ENCODE measurements at places on chromosomes 16 and 17. TPM values are rescaled to one million over a fixed set of nuclear protein-coding genes. Genes with fewer than 3 reads are reported as not detected.

The CLEC3A gene
- not detected for total RNA-seq

The HBM gene
- total RNA-seq: not detected

The UBFD1 gene
- total RNA-seq: 35.1 TPM

The PRSS8 gene
- total RNA-seq: not detected

The MT1G gene
- not detected for total RNA-seq

The KRT27 gene
- total RNA-seq: not detected

The MPDU1 gene
- total RNA-seq: 59.0 TPM

The ITGA2B gene
- total RNA-seq: 0.23 TPM

The HSD17B1 gene
- 8.9 TPM for total RNA-seq

The SLC13A2 gene
- total RNA-seq: not detected

The SLC6A2 gene
- total RNA-seq: not detected

The PRAC1 gene
- total RNA-seq: not detected

The WNK4 gene
- 0.12 TPM for total RNA-seq

The MFAP4 gene
- total RNA-seq: 11.0 TPM

The AGRP gene
- total RNA-seq: not detected

The CBFA2T3 gene
- total RNA-seq: not detected

The NECAB2 gene
- total RNA-seq: 0.53 TPM

The NAA60 gene
- 10.4 TPM for total RNA-seq

The MYH10 gene
- 90.8 TPM for total RNA-seq

The GGT6 gene
- not detected for total RNA-seq

The RTN4RL1 gene
- under 0.01 TPM for total RNA-seq

The SPNS2 gene
- 0.23 TPM for total RNA-seq

The TPSD1 gene
- not detected for total RNA-seq

The FOXJ1 gene
- total RNA-seq: not detected

The KRT9 gene
- not detected for total RNA-seq

The CCL7 gene
- not detected for total RNA-seq

The NPIPB9 gene
- 0.35 TPM for total RNA-seq

The CALB2 gene
- total RNA-seq: 0.08 TPM

The HCRT gene
- not detected for total RNA-seq

The OR1F1 gene
- total RNA-seq: not detected

The MPO gene
- under 0.01 TPM for total RNA-seq

The CCL4L2 gene
- not detected for total RNA-seq

The SBK1 gene
- total RNA-seq: under 0.01 TPM

The CCL8 gene
- total RNA-seq: 1.2 TPM

The LRRC37A gene
- 0.70 TPM for total RNA-seq

The CHD9NB gene
- total RNA-seq: 3.5 TPM

The SLC5A2 gene
- total RNA-seq: 0.15 TPM

The ZSCAN10 gene
- total RNA-seq: not detected

The OR1A1 gene
- total RNA-seq: not detected

The KRTAP4-6 gene
- total RNA-seq: not detected

The GPR179 gene
- total RNA-seq: not detected

The GDPD1 gene
- 2.3 TPM for total RNA-seq

The APOBR gene
- total RNA-seq: not detected

The SMIM36 gene
- total RNA-seq: not detected

The KATNIP gene
- total RNA-seq: 16.5 TPM

The TBC1D26 gene
- under 0.01 TPM for total RNA-seq

The GPR142 gene
- not detected for total RNA-seq

The MYL11 gene
- total RNA-seq: not detected

The TP53TG3F gene
- not detected for total RNA-seq

The CACNG5 gene
- total RNA-seq: not detected

The C16orf86 gene
- total RNA-seq: 3.6 TPM

The PDPR gene
- 10.1 TPM for total RNA-seq
